HCT116 (cell line): ENCODE measurements at places on chromosomes 2 and 18.

DNA sequence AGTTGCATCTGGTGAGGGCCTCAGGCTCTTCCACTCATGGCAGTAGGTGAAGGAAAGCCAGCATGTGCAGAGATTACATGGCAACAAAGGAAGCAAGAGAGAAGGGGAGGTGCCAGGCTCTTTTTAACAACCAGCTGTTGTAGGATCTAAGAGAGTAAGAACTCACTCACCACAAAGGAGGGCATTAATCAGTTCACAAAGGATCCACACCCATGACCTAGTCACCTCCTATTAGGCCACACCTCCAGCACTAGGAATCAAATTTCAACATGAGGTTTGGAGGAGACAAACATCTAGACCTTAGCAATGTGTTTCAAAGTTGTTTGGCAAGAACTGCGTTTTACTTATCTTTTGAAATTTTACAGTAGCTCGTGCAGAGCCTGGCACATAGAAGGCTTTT, 20.5 kb upstream of the REG3A start:
- DNase-seq, result no peak

- no peak for DNase-seq
Observed at GRCh38 chr2:190177249-190178040, 114.9 kb upstream of the MSTN start.

- DNase-seq, result no peak
Observed at GRCh38 chr2:58957188-58957840, 716.2 kb upstream of the FANCL start.

DNA sequence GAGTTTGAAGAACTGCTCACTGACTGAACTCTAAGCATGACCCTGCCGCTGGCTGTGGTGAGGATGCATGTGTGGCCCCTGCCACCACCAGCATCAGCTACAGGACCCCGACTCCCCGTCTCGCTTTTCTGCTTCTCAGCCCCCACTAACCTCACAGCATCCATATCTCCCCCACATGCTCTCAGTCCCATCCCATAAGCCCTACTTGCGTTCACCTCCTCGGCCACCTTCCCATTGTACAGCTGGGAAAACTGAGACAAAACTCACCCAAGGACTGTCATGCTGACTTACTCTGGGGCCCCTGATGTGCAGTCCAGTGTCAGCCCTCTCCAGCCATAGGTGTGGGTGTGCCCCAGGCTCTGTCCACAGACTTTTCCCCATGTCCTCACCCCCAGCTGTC, 104.2 kb upstream of the SH3BP4 start:
- DNase-seq, result no peak
